GM04503 (cell line): ENCODE measurements at places on chromosomes 6 and 20.

DNA sequence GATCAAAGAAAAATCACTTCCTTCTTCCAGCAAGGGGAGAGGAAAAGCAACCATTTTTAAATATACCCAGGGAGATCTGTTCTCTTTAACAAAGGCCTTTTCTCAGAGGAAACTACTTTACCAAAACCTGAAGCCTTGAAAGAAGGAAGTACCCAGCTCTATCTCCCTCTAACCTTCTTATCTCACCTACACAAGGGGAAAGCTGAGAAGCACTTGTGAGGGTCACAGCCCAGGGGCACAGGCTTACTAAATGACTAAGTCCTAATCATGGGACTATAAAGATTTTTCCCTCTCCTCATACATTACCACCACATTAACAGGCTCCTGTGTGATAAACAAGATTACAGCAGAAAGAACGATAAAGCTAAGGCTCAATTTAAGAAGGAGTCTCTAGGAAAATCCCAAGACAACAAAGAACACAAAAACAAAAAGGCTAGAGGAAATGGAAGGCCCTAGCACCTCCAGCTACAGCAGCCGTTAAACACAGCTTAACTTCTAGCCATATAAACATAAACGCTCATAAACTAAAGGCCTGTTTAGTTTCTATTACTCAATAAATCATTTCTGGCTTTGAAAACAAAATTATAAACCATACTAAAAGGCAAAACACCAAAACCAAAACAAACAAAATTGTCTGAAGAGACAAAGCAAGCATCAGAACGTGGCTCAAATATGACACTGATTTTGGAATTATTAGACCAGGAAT, 284.9 kb upstream of the ECI2 start:
- no peak for DNase-seq

- DNase-seq = no peak
Observed at GRCh38 chr6:42423244-42423643, 28.5 kb downstream of the TRERF1 start.

DNA sequence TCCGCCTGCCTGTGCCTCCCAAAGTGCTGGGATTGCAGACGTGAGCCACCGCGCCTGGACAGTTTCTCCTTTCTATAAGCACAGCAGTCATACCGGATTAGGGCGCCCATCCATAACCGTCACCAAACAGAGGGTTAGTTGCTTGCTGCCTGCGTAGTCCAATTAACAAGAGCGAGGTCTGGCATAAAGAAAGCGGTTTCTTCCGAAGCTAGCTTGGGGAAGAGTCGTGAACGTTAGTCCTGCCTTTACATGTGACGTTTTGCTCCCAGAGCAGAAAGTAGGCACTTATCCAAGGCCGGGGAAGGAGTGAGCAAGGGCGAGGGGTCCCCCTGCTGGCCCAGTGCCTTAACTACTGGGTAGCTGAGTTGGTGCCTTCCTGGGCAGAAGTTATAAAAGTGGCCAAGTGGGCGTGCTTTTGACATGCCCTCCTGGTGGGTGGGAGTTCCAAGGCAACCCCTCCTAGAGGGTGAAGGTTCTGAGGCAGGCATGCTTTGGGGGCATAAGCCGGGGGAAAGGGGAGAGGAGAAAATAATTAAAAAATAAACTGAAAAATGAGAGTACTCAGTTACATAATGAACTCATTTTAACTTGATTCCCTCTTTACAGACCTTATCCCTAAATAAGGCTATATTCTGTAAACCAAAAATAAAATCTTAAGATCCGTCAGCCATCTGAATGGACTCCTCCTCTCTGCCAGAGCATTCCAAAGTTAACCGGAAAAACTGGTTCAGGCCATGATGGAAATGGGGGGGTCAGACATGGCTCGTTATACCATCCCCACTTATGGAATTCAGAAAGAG, 88.0 kb downstream of the FAM217A start:
- DNase-seq = peak; percentile 58

DNA sequence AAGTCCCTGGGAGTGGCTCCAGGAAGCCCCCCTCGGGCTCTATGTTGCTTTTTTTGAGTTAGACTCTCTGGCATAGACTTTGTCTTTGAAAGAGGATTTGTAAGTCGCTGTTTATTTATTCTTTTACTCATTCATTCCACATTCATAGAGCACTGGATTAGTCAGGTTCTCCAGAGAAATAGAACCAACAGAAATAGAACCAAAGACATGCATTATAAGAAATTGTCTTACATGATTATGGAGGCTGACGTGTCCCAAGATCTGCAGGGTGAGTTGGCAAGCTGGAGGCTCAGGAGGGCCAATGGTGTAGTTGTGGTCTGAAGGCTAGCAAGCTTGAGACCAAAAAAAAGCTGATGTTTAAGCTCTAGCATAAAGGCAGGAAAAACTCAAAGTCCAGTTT, 98.3 kb upstream of the CHD6 start:
- DNase-seq = no peak

DNA sequence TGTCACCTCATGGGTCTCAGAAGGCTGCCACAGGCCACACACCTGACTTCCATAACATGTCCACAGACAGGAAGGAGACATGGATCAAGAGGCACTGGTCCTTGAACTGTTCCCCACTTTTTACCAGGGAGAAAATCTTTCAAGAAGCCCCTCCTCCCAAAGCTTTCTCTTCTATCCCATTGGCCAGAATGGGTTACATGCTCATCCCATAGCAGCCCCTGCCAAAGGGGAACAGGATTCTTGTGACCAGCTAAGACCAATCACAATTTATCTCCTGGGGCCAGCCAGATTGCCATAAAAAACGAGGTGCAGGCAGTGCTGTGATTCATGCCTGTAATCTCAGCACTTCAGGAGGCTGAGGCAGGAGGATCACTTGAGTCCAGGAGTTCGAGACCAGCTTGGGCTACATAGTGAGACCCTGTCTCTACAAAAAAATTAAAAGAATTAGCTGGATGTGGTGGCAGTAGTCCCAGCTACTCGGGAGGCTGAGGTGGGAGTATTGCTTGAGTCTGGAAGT, 59.4 kb downstream of the TMEM242 start:
- DNase-seq = no peak

DNA sequence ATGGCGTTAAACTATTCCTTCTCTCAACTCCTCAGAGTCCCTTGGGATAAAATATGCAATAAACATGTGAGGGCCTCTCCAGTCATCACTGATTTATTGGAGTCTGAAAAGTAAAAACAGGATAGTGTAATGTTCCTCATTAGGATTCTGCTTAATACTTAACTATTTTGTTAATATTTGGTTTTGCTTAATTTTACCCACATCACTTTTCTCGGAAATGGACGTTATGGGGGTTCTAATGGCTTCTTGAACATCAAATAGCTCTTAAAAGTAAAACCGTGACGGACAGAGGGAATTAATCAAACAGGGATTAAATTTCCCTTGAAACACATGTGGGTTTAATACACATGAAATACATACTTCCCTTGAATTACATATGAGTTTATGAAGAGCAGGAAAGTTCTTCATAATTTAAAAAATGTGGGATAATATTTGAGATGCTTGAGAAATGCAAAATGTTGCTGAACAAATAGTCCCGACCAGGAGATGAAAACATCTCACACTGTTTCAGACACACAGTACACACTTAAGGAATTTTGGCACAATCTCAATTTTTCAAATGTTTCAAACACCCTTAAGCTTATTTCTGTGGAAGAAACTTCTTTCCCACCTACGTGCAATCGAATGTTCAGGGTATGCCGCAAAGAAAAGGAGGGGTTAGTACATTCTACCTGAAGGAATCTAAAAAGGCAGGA, 38.4 kb upstream of the EIF2S2 start:
- no peak for DNase-seq

DNA sequence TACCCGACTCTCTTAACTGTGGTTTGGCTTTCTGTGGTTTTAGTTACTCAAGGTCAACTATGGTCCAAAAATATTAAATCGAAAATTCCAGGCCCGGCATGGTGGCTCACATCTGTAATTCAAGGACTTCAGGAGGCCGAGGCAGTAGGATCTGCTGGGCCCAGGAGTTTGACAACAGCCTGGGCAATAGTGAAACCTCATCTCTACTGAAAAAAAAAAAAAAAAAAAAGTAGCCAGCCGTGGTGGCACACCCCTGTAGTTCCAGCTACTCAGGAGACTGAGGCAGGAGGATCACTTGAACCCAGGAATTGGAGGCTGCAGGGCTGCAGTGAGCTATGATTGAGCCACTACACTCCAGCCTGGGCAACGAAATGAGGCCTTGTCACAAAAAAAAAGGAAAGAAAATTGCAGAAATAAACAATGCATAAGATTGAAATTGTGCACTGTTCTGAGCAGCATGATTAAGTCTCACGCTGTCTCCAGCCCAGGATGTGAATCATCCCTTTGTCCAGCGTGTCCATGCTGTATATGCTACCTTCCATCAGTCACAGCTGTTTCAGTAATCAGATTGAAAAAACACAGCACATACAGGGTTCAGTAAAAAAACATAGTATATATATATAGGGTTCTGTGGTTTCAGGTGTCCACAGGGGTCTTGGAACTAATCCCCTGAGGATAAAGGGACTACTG, 40.7 kb downstream of the RGS17 start:
- DNase-seq = no peak

DNA sequence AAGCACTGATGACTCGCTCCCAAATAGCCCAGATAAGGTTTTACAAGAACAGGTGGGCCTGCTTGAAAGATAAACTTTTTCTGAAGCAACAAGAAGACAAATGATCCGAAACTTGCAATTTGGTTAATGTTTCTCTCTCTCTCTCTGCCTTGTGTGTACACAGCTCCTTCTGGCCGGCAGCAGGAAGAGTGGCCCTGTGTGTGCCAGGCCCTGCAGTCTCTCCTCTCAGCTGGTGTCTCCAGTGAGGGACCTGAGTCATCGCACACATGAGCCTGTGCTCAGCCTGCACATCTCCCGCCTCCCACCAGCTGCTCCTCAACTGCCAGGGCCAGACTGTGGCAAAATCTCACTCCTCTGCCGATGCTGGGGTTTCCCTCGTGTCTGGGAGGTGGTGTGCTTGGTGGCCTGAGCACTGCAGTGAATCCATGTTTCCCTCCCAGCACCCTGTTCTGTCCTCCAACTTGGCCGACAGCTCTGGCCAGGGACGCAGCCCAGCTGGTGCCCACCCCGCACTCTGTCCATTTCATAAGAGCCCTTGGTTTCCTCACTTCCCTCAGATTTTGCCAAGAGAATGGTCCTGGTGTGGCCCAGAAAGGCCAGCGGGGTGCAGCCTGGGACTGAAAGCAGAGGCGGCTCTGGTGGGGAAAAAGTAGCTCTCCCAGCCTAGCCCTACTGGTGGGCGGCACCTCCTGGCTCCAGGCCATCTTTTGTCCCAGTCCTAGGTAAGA, 49.4 kb downstream of the ERMARD start:
- DNase-seq = peak; percentile 18

DNA sequence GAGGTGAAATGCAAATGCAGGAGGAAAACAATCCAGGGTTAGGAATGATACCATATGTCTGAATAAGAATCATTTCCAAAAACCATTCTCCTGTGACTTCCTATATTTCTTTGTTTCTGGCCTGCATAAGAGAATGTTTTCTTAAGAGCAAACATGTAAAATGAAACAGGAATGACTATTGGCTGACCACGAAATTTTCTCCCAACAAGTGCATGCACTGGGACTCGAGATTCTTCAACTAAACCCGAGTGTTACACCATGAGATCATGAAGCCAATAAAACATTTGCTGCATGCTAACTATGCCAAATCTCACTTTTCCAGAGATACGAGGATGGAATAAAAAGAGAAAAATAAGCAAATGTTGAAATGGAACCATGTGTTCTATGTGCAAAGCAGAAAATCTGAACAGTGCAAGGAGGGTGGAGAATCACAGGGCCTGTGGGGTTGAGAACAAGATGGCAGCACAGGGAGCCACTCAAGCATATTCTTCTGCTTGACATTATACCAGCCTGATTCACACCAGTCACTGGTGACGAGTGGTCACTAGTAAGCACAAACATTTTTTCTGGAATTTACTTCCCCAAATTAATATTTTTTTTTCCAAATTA, 212.2 kb upstream of the FOXA2 start:
- DNase-seq = no peak

GRCh38 chr20:52402950-52403349, 211.4 kb upstream of the ZFP64 start:
- DNase-seq = no peak

- no peak for DNase-seq
Observed at GRCh38 chr6:51996296-51996947, 91.0 kb downstream of the PKHD1 start.

DNA sequence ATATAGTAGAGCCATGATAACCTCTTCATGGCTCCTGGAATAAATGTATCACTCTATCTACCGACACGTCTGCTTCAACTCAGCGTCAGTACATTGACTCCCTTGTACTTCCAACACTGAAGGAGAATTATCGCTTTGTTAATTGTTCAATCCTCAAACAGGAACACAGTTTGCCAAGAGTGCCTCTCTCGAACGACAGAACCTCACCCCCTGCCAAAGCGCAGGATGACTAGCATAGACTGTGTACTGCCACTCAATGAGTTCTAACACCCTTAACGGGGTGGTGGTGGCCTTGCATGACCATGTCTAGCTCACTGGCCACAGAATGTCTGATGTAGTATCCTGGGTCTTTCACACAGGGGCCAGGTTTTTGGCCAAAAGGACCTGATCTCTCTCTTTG, 81.4 kb upstream of the HEY2 start:
- DNase-seq = no peak

DNA sequence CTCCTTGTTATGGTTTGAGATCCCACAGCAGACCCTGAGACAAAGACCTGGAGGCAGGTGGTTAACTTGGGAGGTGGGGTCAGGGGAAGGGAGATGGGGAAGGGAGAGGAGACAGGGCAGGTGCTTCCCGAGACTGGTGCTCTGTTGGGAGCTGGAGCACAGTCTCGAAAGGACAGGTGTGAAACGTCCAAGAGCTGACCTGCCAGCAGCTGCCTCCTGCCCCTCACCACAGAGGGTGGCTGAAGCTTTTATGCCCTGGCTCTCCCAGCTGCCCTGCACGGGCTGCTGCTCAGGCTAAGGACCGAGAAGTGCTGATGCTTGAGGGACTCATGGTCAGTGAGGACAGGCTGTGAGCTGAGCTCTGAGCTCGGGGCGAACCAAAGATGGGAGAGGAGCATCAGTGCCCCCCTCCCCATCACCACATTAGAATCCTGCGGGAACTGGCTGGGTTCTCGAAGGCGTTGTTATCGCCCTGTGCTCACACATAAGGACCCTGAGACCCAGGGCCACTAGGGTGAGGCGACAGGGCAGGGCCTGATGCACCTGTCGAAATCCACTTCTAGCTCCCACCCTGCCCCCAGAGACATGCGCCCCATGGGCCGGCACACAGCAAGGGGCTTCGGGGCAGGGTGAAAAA, 25.3 kb upstream of the CD93 start:
- DNase-seq = no peak

- DNase-seq = peak; percentile 41
Observed at GRCh38 chr6:6749702-6750491, 161.4 kb downstream of the LY86 start.
